ENCODE measurements at places on chromosomes 2 and 18.

DNA sequence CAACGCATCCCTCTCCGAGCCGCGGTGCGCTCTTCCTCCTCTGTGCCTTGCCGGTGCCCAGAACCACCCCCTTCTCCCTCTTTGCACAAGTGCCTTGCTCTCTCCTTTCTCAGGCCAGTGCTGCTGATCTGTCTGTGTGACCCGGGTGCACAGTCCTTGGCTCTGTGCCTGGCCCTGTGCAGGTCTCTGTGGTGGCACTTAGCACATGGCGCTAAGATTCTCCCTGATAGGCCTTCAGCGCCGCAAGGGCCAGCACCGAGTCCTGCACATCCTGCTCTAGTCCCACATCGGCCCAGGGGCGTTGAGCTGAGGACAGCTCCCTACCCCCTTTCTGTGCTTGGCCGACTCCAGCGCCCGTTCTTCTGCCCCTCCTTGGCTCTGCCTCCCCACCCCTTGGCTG, 136.1 kb downstream of the NEDD4L start:
- DNase-seq, result no peak

- no peak for DNase-seq
Measured at GRCh38 chr2:109562421-109562820, 51.3 kb downstream of the SEPTIN10 start.

DNA sequence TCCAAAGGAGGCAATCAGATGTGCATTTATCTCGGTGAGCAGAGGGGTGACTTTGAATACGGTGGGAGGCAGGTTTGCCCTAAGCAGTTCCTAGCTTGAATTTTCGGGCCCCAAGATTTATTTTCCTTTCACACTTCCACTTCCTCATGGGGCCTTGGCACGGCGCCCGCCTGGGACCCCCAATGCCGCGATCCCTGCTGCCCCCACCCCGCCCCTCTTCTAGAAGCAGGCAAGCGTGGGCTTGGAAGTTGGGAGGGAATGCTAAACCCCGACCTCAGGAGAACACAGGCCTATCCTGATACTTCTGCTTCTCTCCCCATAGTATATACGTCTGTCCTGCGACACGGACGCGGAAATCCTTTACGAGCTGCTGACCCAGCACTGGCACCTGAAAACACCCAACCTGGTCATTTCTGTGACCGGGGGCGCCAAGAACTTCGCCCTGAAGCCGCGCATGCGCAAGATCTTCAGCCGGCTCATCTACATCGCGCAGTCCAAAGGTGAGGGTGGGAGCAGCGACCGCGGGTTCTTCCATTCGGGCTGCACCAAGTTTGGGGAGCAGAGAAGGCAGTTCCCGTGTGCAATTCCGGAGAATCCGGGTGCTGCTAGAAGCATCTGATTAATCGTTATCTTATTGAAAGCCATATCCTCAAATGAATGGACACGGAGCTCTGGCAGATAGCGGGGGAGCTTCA, 21.6 kb downstream of the TRPM8 start:
- no peak for DNase-seq

GRCh38 chr2:15359716-15360531, 201.2 kb downstream of the NBAS start:
- DNase-seq, result no peak

Measured in stimulated activated CD4-positive, alpha-beta T cell treated with anti-CD3 and anti-CD28 coated beads, Interleukin-12 subunit alpha, Interleukin-12 subunit beta, amount 100 ng/mL, for 48 hours (primary cell).